ENCODE measurements at places on chromosomes 2 and 18.
A peak's percentile ranks its signal among the peaks of the same experiment; 100 is the strongest.

DNA sequence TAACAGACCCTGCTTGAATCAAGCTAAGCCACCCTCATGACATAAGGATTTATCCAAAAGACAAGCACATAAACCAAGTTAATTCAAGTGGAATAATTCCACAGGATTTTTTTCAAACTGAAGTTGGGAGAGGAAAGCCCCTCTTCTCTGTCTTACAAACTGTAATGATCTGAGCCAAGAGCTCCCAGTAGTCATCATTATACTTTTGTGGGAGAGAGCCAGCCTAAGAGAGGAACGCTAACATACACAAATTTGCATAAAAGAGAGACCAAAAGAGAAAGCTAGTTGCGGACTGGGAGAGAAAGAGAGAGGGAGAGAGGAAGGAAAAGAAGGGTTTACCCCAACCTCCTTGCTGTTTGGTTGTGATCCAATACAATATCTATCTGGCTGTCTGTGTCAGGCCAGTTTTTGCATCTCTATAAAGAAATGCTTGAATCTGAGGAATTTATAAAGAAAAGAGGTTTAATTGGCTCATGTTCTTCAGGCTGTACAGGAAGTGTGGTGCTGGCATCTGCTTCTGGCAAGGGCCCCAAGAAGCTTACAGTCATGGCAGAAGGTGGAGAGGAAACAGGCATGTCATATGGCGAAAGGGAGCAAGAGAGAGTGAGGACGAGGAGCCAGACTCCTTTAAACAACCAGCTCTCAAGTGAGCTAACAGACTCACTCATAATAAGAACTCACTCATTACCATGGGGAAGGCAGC lies 20.8 kb upstream of the PUM2 start:
- no peak for DNase-seq

DNA sequence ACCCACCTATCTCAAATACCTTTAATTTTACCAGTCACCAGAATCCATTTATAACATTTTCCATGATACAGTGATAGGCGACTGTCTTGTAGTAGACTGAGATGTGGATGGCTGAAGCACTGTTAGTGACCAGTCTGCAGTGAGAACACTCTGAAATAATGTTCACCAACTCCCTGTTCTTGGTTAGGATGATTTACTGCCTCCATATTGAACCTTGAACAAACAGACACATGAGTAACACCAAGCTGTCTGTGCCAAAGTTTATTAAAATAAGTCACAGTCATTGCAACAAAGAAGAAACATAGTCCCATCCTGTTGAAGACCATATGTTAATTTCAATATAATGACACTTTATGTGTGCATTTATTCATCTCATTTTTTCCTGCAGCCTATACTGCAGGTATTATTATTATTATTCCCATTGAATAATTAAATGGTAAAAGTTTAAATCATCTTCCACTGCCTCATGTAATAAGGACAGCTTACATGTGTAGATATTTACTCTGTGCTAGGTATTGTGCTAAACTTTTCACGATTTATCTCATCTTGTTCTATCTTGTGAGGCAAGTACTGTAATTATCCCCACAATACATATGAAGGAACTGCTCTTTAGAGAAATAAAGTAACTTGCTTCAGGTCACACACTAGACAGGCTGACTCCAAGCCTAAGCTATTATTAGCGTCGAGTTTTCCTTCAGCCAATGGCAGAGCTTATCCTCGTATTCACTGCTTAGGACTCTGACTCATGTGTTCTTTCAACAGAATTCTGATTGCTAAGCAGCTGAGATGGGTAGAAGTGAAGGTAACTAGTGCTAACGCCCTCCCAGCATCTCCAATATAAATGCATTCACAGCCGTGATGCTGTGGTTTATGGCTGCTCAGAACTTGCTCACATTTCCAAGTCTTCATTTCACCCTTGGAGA lies 62.5 kb downstream of the ONECUT2 start:
- DNase-seq = no peak

DNA sequence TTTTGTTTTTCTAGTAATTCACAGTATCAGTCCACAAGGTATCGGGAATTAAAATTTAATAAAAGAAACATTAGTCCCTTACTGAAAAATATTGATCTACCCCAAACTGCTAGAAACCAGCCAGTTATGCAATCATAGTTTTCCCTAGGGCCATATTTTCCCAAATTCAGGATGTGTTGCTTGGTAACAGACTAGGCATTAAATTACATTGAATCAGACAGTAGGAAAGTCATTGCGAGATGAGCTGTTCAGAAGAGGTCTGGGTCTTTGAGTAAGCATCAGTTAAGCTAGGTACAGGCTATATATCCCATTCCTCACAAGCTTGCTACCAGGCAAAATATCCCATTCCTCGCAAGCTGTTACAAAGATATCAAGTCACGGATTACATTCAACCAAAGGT lies 123.0 kb upstream of the CCDC150 start:
- no peak for DNase-seq

GRCh38 chr2:222352981-222353380 lies 54.2 kb upstream of the PAX3 start:
- DNase-seq = no peak

DNA sequence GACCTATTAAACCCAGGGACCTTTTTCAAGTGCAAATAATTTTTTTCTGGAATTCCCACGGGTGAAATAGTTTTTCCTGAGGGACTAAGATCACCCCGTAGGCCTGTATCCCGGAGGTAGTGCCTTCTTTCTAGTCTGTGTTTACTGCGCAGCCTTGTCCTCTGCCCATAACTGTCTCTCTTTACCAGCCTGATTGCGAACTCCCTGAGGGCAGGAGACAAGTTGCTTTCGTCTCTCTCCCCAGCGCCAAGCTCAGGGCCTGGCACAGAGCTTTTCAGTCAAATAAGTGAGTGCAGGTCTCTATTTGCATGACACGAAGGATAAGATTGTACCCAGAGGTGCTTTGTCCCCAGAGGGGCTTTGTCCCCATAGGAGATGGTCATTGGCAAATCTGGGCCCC lies 123.9 kb downstream of the DDX1 start:
- DNase-seq = no peak

- no peak for DNase-seq
These were observed 4.0 kb upstream of the NOP58 start for GRCh38 chr2:202261531-202261930.

DNA sequence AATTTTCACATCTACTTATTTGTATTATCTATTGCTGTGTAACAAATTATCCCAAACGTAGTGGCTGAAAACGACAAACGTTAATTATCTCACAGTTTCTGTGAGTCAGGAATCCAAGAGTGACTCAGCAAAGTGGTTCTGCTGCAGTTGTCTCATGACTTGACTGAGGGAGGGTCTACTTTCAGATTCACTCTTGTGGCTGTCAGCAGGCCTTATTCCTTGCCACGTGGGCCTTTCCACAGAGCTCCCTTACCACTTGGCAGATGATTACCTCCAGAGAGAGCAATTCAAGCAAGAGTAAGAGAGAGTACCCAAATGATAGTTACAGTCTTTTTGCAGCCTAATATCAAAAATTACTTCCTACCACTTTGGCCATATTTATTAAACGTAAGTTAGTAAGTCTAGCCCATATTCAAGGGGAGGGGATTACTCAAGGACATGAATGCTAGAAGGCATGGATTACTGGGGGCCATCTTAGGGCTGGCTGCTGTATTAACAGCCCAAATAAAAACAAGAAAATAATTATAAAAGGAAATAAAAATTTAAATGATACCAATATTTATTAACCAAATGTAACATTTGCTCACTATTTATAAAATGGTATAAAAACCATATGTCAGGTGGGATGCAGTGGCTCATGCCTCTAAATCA lies 48.7 kb upstream of the NBEAL1 start:
- DNase-seq = peak; percentile 27

GRCh38 chr2:237141571-237142051 lies 55.9 kb downstream of the COPS8 start:
- no peak for DNase-seq

- DNase-seq = no peak
These were observed 238.5 kb downstream of the ZBTB7C start for GRCh38 chr18:48170651-48171050.

- peak; percentile 93 for DNase-seq
These were observed 150.7 kb upstream of the DLX2 start for GRCh38 chr2:172253190-172254052.

- DNase-seq = no peak
These were observed 3.7 kb downstream of the NFATC1 start for GRCh38 chr18:79399275-79400081.

DNA sequence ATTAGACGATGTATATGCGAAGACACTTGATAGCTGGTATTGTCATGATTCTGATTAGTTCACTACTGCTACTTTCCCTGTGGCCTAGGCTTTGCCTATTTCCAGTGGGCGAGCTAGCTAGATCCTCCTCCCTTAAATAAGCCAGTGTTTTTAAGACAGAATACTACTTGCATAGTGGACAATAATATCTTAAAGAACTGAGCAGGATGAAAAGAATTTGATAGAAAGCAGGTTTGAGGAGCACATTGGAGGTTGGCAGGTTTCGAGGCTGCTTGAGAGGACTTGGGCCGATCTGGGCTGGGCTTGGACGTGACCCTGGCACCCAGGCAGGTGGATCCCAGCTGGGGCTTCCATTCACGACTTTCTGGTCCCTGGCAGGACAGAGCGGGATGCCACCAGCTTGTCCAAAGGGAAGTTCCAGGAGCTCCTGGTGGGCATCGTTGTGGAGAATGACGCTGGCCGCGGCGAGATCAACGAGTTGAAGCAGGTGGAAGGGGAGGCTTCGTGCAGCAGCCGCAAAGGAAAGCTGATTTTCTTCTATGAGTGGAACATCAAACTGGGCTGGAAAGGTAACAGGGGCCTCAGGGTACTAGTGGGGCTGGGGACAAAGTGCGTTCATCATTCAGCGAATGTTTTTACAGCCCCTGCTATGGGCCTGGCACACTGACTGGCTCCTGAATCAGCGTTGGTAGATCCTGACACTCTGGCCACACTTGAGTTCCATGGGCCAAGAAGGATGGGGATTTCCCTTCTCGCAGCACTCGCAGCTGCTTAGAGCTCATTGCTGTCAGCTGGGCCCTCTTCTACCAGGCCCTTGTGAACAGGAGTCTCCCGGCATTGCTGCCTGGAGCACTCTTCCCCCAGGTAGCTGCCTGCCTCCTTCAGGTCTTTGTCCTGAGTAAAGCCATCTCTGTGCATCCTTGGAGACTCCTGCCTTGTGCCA lies 16.9 kb downstream of the C2orf74 start:
- no peak for DNase-seq

Data from GDM1 (cell line).